ENCODE measurements at places on chromosomes 7 and 10. TPM values are rescaled to one million over a fixed set of nuclear protein-coding genes. Genes with fewer than 3 reads are reported as not detected.

- DNase-seq, result no peak
Measured at GRCh38 chr7:36749282-36749960, 25.1 kb upstream of the AOAH start.

DNA sequence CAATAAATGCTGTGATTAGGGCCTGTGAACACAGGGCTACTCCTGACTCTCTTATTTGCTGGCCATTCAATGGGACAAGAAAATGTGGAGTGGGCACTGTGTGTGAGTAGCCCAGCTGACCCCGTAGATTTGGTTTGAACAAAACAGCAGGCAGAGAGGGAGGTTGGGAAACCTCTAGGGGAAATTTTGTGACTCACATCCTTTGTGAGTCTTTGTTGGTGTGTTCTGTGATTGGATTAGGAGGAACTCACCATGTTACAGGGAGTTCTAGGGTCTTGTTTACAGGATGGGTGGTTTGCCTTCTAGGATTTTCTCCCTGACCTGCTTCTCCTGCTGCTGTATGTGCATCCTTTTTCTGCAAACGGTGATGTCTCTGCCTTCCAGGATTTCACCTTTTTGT, 128.3 kb upstream of the MKI67 start:
- DNase-seq, result no peak

DNA sequence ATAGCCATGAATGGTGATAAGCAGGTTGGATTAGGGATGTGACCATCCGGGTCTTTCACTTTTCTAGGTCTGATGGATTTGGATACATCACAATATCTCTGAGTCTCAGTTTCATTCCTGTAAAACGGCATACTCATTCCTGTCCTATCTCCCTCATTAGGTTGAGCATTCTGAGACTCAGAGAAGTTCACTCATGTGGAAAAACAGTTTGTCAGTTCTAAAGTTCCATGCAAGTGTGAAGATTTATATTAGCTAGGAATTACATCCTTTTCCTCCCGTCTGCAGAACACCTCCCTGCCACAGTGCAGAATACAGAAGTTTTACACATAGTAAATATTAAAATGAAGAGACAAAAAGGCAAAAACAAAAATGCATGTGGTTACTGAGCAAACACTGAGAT, 94.2 kb upstream of the SLC25A13 start:
- DNase-seq, result no peak

GRCh38 chr10:114713525-114714090, 55.5 kb upstream of the ABLIM1 start:
- no peak for DNase-seq

Gene CHCHD1
- 49.6 TPM for polyA plus RNA-seq

Gene VWDE
- polyA plus RNA-seq, result 0.13 TPM

Gene NPSR1
- not detected for polyA plus RNA-seq
